ENCODE measurements at places on chromosomes 1 and 21.

- no peak for DNase-seq
These were observed 12.2 kb upstream of the PGLYRP3 start for GRCh38 chr1:153324912-153325311.

DNA sequence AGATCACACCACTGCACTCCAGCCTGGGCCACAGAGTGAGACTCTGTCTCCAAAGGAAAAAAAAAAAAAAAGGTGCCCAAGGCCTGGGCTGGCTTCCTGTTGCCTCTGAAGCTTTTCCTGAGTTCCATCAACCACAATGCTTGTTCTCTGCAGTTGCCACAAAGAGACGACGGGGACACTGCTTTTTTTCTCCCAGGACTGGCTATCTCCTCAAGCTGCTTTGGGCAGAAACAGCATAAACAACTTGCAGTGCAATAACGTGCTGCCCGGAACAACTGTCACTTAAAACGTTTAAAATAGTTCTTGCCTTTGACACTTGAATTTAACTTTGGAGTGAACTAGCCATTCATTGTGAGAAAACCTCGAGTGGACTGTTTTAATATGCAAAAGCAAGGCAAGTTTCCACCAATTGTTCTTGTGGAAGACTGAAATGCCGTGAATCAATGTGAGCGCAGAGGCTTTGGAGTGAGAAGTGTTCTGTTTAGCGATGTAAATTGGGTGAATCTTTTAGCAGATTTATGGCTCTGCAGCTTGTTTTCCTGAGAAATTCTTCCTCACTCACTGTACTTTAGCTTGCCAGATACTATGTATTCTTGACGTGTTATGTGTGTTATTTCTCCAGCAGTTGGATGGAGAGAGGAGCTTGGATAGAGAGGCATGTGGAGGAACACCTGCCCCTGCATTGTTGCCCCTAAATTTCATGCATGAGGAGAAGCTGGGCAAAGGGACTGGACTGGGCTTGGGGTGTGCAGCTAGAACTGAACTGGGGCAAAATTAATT is 188.1 kb upstream of the KIAA0040 start:
- no peak for DNase-seq

DNA sequence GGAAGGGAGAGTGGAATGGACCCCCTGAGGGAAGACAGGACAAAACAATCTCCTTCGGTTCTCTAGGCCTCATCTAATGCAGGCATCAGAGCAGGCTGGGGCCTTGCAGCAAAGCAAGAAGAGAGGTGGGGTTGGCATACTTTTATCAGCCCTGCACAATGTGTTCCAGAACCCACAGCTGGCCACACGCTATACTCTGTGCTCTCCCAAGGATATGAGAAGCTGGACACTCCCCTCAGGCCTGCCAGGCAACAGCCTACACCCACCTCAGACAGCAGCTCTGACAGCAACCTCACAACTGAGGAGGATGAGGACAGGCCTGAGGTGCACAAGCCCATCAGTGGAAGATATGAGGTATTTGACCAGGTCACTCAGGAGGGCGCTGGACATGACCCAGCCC is 27.3 kb downstream of the LY9 start:
- no peak for DNase-seq

GRCh38 chr1:71857862-71858261 is 424.5 kb downstream of the NEGR1 start:
- DNase-seq = no peak

GRCh38 chr1:222464841-222465210 is 83.1 kb downstream of the HHIPL2 start:
- peak; percentile 27 for DNase-seq

- DNase-seq = no peak
These were observed 3.4 kb downstream of the CAPZB start for GRCh38 chr1:19481826-19482398.

GRCh38 chr1:18875107-18875795 is 15.8 kb upstream of the TAS1R2 start:
- peak; percentile 76 for DNase-seq

DNA sequence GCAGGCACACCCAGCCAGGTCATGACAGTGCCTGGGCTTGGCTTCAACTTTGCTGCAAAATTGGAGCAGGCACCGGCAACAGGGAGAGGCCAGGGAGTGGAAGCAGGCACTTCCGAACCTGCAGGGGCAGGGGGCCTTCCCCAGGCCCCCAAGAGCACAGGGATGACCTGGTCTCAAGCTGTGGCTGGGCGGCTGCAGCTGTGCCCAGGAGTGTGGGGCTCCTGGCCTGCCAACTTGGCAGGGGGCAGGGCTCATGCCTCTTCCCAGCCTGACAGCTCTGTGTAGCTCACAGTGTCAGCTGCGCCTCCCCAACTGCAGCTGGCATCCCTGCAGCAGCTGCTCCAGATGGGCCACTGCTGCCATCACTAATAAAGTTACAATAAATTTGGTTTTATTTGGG is 51.5 kb upstream of the SCYL3 start:
- no peak for DNase-seq

DNA sequence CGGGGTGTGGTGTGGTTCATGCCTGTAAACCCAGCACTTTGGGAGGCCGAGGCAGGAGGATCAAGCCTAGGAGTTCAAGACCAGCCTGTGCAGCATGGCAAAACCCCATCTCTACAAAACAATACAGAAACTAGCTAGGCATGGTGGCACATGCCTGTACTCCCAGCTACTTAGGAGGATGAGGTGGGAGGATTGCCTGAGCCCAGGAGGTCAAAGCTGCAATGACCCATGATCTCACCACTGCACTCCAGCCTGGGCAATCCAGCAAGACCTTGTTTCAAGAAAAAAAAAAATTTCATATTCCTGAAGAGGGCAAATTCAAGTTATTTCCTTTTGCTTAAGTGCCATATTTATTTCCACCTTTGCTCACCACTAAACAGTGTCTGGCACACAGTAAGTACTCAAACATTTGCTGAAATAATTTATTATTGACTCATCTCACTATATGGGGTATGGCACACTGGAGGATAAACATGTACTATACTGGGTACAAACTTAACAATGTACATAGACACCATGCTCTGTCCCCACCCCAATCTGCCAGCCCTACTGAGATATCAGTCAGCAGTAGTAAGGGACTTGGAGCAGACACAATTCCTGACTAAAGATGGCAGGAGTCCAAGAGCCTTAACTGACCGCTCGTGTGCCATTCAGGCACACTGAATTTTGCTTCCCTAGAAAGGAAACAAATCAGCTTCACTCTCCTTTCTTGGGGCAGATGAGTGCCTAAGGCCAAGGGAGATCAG is 15.5 kb downstream of the MEAF6 start:
- no peak for DNase-seq

Data from left ventricle myocardium inferior (tissue), 1 donor.